ENCODE measurements at places on chromosomes 2 and 18.

GRCh38 chr2:25276569-25277465 lies 64.9 kb downstream of the DNMT3A start:
- peak; percentile 34 for DNase-seq

GRCh38 chr2:157911750-157912149 lies 35.6 kb upstream of the ACVR1 start:
- DNase-seq: no peak

DNA sequence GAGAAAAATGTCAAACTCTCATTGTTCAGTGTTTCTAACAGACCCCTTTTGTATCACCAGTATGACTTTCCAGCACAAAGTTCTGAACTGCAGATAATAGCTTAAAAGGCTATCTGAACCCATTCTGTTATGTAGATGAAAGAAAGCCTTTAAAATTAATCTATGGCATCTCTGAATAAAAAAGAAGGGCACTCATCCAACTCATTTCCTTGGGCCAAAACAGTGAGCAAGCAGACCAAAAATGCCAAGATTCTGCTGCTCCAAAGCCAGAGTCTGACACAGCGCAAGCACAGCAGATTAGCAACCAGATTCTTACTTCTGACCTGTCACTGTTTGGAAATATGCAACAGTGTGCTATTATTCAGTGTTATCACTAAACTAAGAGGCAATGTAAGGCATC lies 22.6 kb upstream of the ITGA6 start:
- DNase-seq: no peak

- no peak for DNase-seq
Measured at GRCh38 chr2:84175340-84175739, 283.7 kb downstream of the SUCLG1 start.

GRCh38 chr2:215851082-215851481 lies 162.3 kb downstream of the MREG start:
- no peak for DNase-seq

DNA sequence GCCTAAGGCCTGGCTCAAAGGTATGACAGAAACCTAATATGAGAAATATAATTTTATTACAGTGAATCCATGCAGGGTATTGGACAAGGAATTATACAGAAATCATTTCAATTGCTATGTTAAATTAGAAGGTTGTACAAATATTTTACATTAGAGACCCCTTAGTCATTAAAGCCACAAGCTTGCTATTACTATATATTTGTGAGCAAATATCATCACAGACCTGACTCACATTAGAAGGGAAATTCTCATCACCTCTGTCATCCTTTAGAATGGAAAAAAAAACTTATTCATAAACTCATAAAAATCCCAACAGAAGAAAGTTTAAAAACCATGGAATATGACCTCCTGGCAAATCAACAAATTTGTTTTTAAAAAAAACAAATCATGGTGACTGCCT lies 277.9 kb downstream of the DCC start:
- no peak for DNase-seq

- no peak for DNase-seq
Measured at GRCh38 chr2:224910574-224910925, 131.7 kb downstream of the DOCK10 start.

GRCh38 chr2:240509667-240510512 lies 47.9 kb downstream of the ANKMY1 start:
- no peak for DNase-seq

- DNase-seq: no peak
Measured at GRCh38 chr18:4125224-4125623, 329.9 kb downstream of the DLGAP1 start.

- no peak for DNase-seq
Measured at GRCh38 chr2:7633566-7634153, 716.4 kb downstream of the RNF144A start.

DNA sequence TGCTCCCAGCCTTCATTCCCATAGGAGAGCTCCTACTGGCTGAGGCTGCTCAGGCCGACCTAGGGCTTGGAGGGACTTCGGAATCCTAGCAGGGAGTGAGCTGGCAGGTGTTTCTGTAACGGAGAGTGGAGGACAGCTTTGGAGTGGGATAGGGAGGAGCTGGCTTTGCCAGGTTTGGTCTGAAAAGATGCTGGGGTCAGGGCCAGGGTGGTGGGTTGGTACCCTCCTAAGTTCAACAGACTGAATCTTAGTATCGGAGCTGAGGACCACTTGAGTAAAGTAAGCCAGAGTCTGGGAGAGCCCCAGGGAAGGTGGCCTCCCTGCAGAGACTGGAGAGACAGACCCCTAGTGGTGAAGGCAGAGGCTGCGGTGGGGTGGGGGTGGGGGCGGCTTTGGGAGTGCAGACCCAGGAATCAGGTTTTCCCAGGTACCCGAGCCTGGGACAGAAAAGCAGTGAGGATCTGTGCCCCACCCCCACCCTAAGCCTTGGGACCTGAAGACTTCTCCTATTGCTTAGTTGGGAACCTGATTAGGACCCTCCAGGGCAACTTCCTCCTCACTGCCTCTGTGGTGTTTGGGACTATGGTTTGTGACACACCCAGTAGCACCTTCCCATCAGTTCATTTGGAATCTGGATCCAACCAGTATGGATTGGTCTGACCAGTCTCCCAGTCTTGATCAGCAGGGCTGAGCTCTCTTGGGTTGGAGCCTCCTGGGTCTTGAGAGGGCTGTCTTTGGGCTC lies 3.0 kb downstream of the CNNM4 start:
- peak; percentile 79 for DNase-seq

DNA sequence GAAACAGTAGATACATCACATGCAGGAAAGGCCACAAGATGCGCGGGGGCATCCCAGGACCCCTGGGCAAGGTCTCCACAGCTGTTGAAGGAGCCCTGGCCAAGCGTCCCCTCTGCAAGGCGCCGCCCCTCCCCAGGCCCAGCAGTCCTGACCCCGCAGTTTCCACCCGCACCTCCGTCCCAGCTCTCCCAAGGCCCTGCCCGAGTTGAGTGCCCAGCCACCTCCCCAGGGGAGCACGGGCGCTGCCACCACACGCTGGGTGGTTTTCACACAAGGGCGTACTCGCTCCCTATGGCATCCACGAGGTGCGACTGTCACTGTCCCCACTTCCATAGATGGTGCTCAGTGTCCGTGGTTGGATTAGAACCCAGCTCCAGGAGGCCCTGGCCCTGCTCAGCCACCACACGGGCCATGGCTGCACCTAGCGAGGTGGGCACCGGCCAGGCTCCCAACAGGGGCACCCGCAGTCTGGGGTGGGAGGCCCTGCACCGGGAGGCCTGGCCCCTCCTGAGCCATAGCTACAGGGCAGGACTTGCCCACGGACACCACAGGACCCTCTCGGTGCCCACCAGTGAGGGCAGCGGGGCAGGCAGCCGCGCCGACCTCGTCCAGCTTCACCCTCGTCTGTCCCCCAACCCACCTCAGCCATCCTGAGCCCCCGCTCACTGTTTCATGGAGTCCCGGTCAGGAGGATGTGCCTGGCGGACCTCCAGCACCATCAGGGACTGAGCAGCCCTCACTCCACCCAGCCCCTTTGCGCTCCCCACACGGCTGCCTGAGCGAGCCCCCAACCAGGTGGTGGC lies 36.0 kb downstream of the KIF1A start:
- DNase-seq: no peak

DNA sequence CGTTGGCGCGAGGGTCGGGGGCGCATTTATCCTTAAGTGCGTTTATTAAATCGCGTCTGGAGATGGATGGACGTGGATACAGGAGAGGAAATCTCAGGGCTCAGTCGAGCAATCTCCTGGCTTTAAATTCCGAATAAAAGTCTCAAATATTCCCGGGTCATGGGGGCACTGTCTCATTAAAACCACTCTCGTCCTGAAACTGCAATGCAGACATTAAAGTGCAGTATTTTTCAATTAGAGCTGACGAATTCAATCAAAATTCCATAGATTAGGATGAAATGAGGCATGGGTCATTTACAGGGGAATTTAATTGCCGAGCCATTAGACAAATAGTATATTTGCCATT lies 10.7 kb upstream of the GBX2 start:
- no peak for DNase-seq

GRCh38 chr2:25712455-25712854 lies 39.1 kb upstream of the DTNB start:
- DNase-seq: no peak

DNA sequence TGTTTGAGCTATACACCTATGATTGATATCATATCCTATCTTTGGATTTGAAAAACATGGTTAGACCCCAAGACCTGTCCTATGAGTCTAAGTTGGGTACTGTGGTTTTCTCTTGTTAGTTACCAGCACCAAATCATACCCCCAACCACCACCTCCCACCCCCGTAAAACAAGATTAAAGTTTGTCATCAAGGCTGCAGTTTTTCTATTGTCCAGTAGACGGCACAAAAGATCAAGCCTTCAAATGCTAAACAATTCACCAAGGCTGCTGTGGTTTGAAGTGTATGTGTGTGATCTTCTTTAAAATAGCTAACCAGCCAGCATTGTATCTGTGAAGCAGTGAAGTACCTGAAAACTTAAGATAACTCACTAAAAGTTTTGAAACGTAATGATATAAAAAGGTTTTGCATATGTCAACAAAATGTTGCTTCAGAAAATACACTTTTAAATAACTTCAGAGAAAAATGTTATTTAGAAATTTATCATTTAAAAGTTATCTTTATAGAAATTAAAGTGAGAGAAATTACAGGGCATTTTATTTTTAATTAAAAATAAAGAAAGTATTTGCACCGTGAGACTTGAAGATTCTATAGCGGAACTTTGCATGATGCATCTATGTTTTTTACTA lies 5.8 kb upstream of the MEIS1 start:
- peak; percentile 51 for DNase-seq

DNA sequence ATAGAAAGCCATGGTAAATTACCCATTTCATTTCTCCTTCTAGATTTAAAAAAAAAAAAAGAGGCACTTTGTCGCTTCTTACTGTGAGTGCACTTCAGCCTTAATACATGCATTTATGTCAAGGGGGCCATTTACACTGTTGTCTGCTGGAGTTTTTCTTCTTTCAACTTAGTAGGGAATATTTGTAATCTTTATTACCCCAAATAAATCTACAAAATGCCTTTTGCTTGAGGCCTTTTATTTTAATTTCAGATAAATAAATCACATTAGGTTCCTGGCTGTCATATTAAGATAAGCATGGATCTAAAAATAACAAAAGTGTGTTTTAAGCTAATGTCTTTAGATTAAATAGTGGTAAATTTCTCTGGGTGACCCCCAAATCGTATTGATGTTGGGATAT lies 276.0 kb downstream of the NCKAP5 start:
- DNase-seq: no peak

- DNase-seq: no peak
Measured at GRCh38 chr2:72911256-72911655, 6.1 kb upstream of the EMX1 start.

DNA sequence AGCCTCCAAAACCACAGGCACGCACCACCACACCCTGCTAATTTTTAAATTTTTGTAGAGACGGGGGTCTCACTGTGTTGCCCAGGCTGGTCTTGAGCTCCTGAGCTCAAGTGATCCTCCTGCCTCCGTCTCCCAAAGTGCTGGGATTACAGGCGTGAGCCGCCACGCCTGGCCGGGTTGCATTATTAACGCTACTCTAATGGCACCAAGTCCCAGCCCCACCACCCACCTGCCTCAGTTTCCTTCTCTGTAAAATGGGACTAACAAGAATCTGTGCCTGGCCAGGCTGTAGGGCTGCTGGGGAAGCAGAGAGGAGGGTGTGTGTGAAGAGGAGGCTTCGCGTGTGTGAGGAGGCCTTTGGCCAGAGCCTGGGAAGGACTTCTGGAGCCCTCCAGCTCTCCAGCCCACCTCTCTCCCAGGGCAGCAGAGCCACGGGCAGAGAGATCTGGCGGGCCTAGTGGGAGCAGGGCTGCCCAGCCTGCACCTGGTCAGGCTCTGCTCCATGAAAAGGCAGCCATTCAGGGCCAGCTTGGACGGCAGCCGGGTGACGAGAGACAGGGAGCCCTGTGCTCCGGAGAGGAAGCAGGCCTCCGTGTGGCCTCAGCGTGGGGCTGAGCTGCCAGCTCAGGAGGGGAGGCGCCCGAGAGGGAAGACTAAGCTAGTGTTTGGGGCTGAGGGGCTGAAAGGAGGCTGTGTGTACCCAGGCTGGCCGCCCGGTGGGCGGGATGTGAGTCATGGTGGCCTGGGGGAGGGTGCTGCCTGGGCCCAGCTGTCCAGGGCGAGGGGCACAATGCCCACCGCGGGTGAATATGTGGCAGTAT lies 7.4 kb upstream of the B3GNT7 start:
- DNase-seq: no peak

- no peak for DNase-seq
Measured at GRCh38 chr2:224764565-224765236, 48.5 kb upstream of the CCDC195 start.

DNA sequence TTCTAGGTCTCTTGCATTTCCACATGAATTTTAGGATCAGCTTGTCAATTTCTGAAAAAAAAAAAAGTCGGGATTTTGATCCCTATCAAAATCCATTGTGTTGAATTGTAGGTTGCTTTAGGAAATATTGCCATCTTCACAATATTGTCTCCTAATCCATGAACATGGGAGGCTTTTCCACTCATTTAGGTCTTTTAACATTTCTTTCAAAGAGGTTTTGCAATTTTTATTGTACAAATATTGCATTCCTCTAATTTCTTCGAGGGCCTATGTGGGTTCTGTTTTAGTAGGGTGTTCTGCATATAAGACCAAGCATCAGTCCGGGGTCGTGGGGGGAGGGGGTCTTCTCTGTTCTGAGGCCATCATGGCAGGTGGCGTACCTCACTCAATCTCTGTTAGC lies 725 bp upstream of the LAMA3 start:
- no peak for DNase-seq

- DNase-seq: no peak
Measured at GRCh38 chr18:31563778-31564177, 27.9 kb upstream of the TTR start.

- peak; percentile 63 for DNase-seq
Measured at GRCh38 chr2:96143848-96144480, 1.3 kb downstream of the DUSP2 start.

- no peak for DNase-seq
Measured at GRCh38 chr2:43758739-43759138, 15.1 kb upstream of the DYNC2LI1 start.

- DNase-seq: no peak
Measured at GRCh38 chr2:109057686-109058085, 68.7 kb upstream of the EDAR start.

DNA sequence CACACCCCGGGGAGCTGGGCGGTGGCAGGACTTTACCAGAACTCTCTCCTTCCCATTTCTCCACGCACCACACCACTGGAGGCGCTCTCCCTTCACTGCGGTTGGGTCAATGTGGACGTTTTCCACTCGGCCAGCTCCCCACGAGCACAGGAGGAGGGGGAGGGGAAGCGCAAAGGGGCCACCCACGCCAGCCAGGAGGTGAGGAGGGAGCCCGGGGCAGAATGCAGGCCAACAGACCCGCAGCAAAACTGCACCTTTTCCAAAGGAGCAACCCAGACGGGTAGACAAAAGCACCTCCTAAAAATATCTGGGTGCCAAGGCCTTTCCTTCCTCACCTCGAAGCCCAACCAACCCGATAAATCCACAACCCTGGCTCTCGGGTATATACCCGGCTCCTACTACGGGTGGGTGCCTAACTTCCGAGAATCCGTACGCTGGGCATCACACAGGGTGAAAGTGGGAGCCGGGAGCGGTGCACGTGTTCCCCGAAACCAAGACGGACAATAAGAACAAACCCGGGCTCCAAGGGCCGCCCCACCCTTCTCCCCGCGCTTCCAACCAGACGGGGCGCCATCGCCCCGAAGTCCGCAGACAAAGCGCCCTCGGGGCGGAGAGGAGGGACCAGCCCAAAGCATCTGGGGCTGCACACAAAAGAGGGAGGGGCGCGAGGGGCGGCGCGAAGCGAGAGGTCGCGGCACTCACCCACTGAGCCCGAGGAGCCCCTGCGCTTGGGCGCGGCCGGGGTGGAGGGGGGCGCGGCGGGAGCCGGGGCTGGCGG lies 1.0 kb downstream of the RTN4 start:
- DNase-seq: peak; percentile 76

Data from HuH-7 (cell line).